Esophagus squamous epithelium (tissue), 5 donors: ENCODE measurements at places on chromosomes 13 and 19.

GRCh38 chr13:96898646-96899254 lies 95.5 kb downstream of the OXGR1 start:
- DNase-seq = no peak

- DNase-seq = no peak
These were observed 30.2 kb upstream of the EVI5L start for GRCh38 chr19:7799640-7800355.

- no peak for DNase-seq
These were observed 17.8 kb downstream of the PLPP2 start for GRCh38 chr19:273393-273792.

DNA sequence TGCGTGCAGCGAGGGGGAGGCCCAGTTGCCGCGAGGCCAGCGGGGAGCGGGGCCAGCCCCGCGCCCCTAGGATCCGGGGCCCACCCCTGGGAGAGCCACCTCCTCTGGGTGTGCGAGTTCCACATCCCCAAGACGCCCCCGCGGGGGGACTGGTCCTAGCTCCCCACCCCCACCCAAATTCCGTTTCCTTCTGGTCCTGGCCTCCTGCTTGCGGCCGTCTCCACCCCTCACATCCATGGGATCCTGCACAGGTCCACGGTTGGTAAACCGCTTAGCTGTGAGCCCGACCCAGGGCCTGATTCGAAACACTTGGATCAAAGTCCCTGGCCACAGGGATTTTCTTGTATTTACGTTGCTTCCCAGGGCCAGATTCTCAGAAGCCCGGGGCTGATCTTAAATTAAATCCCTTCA lies 324 bp upstream of the FBXO17 start:
- DNase-seq = no peak
